ENCODE measurements at places on chromosomes 3 and 15.

DNA sequence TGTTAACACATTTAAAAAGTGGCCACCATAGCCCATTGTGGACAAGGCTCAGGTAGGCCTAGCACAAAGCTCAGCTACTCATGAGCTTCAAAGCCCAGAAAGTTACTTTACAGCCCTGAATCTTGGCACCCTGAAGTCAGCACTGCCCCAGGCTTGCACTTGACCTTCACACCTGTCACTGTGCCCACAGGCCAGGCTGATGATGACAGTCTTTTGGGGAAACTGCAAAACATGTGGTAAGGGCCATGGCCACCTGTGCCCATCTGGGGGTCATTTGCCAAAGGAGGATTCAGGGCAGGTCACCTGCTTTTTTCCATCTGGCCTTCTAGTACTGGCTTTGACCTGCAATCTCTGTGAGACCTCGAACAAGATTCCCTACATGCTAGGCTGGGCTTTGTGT, 11.0 kb downstream of the CHDH start:
- no peak for DNase-seq

DNA sequence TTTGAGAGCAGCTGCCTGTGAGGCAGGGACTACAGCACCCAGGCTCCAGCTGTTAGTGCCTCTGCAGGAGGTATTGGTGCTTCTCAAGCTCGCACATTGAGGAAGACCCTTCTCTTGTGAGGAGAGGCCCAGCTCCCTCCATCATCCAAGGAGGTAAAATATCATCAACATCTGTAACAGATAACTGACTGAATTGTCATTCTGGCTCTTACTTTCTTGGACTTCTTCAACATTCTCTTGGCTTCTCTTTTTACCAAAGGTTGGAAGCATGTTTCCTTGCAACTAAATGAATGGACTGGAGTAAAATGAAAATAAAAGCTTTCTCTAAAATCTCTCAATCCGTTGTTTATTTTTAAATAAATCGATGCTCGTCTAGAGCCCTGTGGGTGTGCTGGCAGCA, 53.1 kb upstream of the PXYLP1 start:
- DNase-seq: no peak

- DNase-seq: no peak
Measured at GRCh38 chr3:27666708-27667107, 55.4 kb downstream of the EOMES start.

- no peak for DNase-seq
Measured at GRCh38 chr15:63332367-63333124, 49.1 kb downstream of the CA12 start.

DNA sequence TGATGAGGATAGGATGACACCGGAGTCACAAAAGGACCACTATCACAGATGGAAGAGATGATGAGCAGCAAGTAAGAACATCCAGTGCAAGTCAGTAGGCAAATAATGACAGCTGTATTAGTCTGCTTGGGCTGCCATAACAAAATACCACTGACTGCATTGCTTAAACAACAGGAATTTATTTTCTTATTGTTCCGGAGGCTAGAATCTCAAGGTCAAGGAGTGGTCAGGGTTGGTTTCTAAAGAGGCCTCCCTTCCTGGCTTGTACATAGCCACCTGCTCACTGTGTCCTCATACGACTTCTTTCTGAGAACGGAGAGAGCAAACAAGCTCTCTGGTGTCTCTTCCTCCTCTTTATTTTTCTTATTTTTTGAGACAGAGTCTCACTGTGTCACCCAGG, 380.7 kb downstream of the PLOD2 start:
- no peak for DNase-seq

DNA sequence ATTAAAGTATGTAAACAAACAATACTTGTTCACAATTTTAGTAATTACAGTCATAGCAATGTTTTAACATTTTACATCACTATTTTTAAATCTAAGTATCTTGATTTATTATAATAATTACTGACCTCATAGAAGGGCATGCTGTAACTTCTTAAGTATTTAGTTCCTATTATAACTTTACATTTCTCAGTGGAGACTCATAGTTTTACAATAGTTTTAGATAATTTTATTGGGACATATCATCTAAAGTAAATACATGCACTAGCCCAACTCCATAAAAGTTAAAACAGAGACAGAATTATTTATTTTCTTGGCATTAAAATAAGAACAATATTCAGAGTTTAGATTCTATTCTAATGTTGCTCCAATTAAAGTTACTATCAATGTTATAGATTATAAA, 466.5 kb upstream of the BCHE start:
- DNase-seq: no peak

- no peak for DNase-seq
Measured at GRCh38 chr15:92184679-92185230, 208.9 kb upstream of the ST8SIA2 start.

DNA sequence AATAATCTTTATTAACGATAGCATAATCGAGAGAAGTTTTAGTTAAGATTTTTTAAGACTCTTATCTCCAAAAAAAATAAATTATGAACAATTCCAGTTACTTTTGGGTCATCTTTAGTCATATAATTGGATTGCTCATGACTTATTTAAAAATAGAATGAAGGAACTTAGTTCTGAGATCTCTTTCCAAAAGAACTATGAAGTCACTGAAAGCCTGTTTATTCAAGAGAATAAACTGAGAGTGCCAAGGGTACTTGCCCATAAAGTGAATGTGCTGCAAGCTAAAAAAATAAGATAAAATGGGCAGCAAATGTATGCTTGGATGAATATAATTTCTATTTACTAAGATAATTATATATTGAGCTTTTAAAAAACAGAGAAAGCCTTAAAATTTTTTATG, 176.5 kb upstream of the PLSCR5 start:
- no peak for DNase-seq

GRCh38 chr3:124876401-124876878, 10.7 kb downstream of the ITGB5 start:
- DNase-seq: no peak

GRCh38 chr15:58148120-58148519, 9.9 kb downstream of the AQP9 start:
- no peak for DNase-seq

DNA sequence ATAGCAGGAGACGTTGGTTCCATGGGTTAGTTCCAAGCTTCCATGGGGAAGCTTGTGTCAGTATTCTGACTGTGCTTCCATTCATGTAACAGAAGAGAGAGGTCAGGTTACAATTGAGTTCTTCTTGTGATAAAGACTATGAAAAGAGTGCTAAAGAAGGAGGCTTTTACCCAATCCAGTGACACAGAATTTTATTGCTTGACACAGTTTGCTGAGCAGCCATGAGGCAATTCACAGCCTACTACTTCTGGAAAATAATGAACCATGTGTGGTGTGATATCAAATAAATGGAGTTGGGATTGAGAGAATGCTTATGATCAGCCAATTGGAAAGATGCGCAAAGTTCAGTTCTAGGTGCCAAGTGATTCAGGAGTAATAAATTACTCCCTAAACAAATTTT, 233.4 kb downstream of the LSAMP start:
- no peak for DNase-seq

DNA sequence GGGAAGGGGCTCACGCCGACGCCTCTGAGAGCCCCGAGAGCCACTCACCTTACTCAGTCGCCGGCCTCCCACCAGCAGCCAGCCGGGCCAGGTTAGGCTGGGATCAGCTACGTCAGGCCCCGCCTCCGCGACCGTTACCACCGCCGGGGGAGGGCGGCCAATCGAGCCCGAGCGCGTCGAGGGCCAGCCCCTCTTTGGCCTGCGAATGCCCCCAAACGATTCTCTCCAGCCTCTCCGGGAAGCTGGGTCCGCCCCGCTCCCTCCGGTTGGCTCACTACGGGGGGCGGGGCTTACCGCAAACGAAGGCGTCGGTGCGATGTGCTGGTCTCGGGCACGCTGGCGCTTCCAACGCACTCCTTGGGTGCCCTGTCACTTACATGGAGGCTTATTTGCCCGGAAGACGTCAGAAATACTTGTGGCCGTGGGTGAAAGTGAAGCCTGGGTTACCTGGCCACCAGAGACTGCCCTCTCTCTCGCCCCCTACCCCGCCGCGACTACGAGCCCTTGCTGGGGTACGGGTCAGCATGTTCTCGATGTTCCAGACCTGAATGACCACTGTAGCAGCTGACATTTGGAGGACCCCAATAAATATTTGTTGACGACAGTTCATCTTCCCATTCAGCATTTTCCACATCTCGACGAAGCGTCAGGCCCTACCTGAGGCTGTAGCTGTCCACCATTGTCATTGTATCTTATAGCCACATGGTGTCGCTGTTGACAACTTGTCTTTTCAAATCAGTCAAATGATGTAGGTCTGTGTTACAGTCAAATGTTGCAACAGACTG, at the start of gene CEP70:
Gene CEP70 (minus strand): TSS at position 111 of the 785 bp plus-strand sequence. CDS start 21,333 bp downstream, outside the sequence.
- peak; percentile 86 for DNase-seq

DNA sequence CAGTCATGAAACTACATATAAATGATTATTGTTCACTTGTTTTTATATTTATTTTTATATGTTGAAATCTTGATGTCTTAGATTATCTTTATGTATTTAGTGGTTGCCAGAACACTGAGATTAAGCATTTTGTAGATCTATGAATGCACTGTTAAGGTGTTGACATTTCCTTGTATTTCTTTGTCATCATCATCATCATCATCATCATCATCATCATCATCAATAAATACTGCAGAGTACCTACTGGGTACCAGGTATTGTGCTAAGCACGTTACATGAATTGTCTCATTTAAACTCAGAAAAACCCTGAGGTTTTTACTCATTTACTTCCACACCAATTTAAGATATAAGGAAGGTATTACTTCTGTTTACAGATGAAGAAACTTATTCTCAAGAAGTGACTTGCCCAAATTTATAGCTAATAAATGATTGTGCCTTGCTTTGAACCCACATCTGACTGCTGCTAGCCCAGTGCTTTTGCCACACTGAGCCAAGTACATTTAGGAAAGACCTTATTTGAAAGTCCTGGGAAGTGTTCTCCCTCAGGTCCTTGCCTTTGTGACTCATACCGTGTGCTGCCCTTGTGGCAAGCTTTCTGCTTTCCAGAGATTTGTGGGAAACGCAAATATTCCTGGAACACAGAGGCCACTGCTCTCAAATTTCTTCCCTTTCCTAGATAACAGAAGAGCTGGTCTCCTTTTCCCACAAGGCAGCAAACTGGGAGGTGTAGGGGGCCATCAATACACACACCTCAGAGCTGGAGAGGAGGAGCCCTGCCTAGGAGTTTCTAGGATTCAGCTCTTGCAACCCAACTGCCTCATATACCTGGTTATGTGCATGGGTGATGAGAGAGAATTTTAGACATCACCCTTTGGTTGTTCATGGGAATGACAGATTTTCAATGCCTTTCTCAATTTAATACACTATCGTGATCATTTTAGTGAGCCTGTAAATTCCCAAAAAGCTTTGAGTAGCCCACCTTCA, 115.4 kb upstream of the C15orf61 start:
- no peak for DNase-seq

DNA sequence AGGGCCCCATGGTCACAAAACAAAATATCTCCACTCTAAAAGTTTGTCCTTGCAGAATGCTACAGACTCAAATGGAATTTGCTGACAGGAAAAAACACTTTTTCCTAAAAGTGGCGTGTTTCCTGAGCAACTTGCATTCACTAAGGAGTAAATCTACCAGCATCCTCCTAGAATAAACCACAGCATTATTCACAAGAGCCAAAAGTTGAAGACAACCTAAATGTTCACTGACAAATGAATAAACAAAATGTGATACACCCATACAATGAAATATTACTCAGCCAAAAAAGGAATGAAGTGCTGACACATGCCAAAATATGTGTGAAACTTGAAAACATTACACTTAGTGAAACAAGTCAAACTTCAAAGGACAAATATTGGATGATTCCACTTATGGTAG, 28.9 kb downstream of the ITGB5 start:
- no peak for DNase-seq

- no peak for DNase-seq
Measured at GRCh38 chr3:189936201-189936945, 184.3 kb downstream of the P3H2 start.

GRCh38 chr15:62075595-62076277, 9.0 kb downstream of the C2CD4A start:
- no peak for DNase-seq

DNA sequence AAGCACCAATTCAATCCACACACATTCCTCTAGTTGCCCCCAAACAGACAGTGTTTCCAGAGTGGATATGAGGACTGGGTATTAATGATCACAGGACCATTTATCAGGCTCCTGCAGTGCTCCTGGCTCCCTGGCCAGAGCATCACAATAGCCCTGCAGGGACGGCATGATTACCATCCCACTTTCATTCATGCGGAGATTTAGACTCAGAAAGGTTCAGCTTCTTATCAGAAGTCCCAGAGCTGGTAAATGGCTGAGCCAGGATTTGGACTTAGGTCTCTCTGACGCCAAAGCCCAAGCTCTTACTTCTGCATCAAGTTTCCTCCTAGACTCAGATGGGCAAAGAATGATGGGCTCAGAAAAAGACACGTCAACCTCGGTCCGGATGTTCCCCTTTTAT, 2.9 kb upstream of the EPHB3 start:
- no peak for DNase-seq

DNA sequence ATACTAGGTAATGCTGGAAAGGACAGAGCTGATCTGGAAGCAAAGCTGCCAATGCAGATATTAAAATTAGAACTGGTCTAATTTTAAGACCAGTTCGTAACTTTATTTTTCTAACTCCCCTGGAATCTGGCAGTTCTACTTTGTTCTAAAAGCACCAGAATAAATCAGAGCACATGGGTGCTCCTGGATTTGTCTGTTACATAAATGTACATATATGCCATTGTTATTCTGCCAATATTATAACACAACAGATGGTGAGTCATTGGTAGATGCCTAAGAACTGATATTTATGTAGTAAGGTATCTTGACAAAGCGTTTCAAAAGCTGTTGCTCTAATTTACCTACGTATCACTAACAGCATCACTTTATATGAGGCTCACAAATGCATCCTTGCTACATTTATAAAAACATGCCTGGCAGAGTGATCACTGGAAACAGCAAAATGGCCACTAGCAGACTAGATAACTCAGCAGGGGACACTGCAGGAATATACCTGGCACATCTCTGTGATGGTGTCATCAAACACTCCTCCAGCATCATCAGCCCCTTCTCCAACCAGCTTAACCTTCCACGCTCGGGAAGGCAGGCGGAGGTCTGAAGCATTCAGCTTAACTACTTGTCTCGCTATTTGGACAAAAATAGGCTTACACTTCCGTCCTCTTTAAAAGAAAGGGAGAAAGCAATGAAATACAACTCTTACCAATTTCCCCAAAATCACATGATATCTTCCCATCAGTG, 26.2 kb downstream of the FBXL22 start:
- no peak for DNase-seq

Measured in effector memory CD8-positive, alpha-beta T cell (primary cell).